ENCODE measurements at places on chromosomes 4 and X. TPM values are rescaled to one million over a fixed set of nuclear protein-coding genes. Genes with fewer than 3 reads are reported as not detected.

Gene HMX1
- total RNA-seq, result 1.3 TPM

DNA sequence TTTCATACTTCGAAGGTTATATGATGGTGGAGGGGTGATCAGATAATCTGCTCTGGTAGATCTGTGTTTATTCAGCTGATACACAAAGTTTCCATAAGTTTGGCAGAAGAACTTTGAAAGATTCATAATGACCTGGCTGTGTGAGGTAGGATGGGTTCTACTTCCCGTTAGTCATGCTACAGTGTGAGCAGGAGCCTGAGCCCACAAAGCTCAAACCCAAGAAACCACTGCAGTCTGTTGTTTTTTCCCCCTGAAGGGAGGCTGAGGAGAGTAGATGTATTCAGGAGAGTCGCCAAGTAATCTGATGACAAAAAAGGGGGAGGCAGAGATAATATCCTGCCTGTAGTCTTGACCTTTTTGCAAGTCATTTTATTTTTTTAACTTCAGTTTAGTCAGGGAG, 52.8 kb upstream of the PPP3CA start:
- DNase-seq, result peak; percentile 22

DNA sequence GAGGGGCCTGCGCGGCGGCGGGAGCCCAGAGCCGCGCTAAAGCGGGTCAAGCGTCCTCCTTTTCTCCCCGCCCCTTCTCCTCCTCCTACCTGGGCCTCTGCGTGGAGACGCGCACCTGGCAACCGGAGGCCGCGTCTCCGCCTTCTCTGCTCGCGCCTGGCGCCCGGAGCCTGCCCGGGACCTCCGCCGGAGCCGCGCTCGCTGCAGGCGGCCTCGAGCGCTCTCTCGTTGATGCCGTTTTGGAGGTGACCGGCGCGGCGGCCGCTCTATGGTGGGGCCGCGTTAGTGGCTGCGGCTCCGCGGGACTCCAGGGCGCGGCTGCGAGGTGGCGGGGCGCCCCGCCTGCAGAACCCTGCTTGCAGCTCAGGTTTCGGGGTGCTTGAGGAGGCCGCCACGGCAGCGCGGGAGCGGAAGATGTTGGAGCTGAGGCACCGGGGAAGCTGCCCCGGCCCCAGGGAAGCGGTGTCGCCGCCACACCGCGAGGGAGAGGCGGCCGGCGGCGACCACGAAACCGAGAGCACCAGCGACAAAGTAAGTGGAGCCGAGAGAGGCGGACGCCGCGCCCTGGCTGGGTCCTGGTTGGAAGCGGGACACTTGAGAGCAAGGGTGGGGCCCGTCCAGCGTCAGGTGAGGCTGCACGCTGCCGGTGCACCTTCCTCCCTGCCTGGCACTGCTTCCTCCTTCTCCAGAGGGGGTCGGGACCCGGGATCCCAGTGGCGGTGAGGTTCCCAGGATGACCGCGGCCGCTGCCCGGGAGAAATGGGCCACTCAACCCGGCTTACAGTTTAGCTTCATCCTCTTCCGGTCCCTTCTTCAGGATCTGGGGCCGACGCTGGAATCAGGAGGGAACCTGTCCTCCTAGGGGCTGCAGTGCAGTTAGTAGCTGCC, at the start of gene CDS1:
Gene CDS1 (plus strand): TSS at position 140 of the 888 bp plus-strand sequence. CDS start 275 bp downstream, at position 415.
- no peak for DNase-seq

DNA sequence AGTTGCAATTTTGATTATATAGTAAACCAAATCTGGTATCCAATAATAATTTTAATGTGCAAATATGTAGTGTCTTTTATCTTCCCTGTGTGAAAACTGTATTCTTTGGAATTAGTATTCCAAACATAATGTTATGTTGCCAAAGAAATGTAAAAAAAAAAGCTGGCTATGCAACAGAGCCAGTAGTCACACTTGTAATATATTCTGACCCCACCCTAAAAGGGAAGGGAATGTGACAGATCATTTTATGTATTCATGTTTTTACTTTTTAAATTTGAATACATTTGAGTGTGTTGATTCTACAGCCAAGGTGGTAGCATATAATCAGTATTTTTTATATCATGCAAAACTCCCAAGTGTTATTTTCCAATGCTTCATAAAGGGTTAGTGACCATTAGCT, 27.9 kb upstream of the MCUB start:
- no peak for DNase-seq

GRCh38 chr4:157075811-157076577, at the start of gene GLRB:
TSS of gene GLRB (plus strand) at chr4:157076150. CDS start at chr4:157078025, 1,875 bp downstream.
- no peak for DNase-seq

Gene CPZ
- total RNA-seq, result not detected

DNA sequence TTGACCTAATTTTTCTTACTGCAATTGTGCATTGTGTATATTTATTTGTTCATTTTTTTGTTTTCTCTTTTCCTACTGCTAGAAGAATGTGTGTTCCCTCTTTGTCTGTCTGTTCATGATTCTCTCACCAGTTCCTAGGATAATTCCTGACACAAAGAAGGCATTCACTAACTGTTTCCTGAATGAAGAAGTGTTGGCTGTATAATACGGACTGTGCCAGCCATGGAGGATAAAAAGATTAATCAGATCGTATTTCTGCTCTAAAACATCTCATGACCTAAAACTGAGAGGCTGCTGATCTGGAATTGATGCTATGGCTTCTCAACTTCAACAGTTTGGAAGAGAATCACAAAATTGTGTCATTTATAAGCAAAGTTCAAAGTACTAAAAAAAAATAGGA, 563.1 kb upstream of the FRG1 start:
- DNase-seq, result peak; percentile 83

- no peak for DNase-seq
These were observed 757.3 kb upstream of the PABPC4L start for GRCh38 chr4:134958862-134959261.
